Mesothelial cell of epicardium (in vitro differentiated cells): ENCODE measurements at places on chromosomes 2 and 18.
A peak's percentile ranks its signal among the peaks of the same experiment; 100 is the strongest.

DNA sequence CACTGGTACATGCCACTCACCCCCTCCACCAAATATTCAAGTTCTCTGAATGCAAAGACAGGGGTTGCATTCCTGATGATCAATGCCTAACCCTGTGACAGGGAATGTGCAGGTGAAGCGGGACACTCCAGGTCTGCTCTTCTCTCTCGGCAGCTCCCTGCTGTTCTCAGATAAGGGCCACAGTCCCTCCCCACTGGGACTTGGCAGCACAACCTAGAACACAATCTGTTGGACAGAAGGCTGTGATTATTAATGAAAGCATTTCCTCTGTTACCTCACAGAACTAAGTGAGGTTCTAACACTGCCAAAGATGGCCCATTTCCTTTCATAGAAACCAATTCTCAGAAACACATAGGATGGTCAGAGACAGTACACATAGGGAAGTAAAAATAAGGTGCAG, 42.7 kb downstream of the VSNL1 start:
- DNase-seq, result no peak

DNA sequence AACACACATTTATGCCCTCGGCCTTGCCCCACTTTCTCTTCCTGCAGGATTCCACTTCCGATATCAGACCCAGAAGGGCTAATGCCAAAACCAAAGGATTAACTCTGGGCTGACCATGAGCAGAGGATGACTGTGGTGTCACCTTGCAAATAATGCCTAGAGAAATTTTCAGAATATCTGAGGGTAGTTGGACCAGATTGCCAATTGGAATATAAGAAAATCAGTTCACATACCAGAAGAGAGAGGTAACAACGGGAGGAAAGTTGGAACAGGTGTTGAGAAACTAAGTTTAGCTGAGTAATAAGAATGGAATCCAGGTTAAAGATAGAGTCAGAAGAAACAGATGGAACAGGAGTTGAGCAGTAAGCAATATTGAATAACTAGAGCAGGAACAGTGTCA, 232.7 kb upstream of the UBE2E3 start:
- no peak for DNase-seq

DNA sequence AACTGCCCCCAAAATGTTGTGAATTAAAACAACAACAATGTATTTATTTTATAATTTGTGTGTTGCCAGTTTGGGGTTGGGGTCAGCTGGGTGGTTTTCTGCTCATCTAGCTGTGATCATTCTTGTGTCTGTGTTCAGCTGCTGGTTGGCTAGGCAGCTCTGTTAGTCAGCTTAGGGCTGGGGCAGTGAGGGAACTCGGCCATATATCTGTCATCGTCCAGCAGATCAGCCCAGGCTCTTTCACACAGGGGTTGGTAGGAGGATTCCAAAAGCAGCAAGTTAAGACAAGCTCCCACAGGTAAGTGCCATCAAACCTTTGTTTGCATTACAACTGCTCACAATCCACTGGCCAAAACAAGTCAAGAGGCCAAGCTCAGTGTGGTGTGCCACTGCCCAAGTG, 121.5 kb downstream of the LPIN1 start:
- no peak for DNase-seq

GRCh38 chr2:23169896-23170295, 215.1 kb upstream of the KLHL29 start:
- no peak for DNase-seq

DNA sequence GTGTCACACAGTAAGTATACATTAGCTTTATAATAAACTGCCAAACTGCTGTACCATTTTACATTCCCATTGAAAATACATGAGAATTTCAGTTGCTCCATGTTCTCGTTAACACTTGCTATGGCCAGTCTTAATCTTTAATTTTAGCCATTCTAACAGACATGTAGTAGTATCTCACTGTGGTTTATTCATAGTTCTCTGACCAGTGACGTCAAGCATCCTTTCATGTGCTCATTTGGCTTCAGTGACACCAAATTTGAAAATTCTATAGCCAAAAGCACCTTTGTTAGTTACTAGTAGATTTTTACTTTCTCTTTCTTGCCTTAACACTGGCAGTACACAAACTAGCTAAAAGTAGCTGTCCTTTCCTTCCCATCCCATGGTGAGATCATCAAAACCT, 43.0 kb downstream of the CYP1B1 start:
- no peak for DNase-seq

GRCh38 chr2:166485558-166486178, 8.4 kb downstream of the SCN7A start:
- no peak for DNase-seq

DNA sequence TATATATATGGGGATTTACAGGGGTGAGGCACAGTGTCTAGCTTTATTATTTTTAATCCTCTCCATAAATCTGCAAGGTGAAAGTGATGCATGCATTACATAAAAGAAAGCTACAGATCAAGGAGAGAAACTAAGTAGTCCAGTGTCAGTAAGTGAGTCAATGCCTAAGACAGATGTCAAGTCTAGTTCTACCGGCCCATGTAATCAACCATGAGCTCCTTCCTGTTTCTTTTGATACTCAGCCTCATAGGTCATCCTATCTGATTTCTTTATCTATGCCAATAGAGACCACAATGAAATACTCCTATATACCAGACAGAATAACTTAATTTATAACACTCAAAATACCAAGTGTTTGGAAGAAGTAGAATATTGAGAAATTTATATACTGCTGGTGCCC, 20.2 kb upstream of the GYPC start:
- no peak for DNase-seq

DNA sequence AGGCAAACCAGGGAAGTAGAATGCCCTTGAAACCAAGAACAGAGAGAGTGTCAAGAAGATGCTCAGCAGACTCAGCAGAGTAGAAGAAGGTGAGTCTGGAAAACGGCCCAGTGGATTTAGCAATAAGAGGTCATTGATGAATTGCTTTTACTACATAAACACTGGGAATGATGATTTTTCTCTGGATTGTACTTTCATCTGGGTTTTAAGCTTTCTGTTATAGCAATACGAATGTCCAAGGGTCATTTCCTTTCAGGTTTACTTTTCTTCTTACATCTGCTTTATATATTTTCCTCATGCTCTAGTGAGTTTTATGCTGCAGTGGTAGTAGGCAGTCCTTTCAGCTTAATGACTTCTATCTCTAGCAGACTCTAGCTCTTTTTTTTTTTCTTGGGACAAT, 16.9 kb downstream of the EML6 start:
- no peak for DNase-seq

DNA sequence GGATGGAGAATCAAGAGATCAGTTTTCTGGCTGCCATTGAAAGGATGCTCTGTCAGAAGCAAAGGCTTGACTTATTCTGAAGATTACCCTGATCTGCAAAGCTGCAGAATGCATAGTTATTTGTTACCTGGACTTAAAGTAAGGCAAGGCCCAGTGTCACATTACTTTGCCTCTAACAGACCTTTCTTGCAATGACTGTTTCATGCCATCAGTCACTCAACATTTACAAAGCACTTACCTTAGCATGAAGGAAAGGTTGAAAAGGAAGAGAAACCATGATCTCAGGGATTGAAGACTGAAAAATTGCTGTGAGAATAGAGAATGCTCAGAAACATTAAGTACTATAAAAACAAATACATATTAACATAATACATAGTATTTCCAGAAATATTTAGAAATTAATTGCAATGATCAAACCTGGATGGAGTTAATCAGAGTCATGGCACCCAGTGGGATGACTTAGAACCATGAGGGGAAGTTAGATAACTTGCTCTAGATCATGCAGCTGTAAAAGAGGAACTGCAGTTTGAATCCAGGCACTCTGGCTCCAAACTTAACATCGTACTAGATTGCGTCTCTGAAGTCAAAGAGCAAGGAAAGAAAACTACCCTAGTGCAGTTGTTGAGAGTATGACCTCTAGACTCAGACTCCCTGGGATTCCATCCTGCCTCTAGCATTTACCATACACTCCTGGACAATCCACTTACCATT, 26.5 kb upstream of the FAM117B start:
- no peak for DNase-seq

DNA sequence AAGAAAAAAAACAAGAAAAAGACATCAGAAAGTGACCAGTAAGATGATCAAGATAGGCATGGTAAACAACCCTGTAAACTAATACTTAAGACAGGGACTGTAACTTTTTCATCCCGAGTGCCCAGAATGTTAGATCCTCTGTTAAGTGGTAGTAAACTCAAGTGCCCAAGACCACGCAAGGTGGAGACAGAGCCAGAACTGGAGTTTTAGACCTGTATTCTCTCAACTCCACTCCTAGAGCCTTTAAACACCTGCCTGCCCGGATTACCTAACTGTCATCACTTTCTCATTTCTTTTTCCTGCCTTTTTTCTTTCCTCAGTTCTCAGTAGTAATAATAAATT, 75.2 kb upstream of the CDCA7 start:
- no peak for DNase-seq

DNA sequence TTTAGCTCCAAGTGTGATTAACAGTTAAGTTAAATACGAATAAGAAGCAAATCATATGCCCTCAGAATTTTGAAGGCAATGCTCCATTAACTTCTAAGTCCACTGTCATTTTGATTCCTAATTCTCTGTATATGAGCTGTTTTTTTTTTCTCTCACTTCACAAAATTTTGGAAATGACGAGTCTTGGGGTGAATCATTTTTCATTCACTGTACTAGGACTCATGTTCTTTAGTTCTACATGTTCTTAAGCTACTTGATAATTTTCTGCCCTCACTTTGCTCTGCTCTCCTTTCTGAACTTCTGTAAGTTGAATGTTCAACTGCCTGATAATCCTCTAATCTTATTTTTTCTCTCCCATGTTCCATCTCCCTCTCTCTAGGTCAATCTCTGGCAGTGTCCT, 141.0 kb downstream of the THADA start:
- no peak for DNase-seq

- no peak for DNase-seq
Observed at GRCh38 chr2:68342470-68342869, 22.6 kb upstream of the PLEK start.

DNA sequence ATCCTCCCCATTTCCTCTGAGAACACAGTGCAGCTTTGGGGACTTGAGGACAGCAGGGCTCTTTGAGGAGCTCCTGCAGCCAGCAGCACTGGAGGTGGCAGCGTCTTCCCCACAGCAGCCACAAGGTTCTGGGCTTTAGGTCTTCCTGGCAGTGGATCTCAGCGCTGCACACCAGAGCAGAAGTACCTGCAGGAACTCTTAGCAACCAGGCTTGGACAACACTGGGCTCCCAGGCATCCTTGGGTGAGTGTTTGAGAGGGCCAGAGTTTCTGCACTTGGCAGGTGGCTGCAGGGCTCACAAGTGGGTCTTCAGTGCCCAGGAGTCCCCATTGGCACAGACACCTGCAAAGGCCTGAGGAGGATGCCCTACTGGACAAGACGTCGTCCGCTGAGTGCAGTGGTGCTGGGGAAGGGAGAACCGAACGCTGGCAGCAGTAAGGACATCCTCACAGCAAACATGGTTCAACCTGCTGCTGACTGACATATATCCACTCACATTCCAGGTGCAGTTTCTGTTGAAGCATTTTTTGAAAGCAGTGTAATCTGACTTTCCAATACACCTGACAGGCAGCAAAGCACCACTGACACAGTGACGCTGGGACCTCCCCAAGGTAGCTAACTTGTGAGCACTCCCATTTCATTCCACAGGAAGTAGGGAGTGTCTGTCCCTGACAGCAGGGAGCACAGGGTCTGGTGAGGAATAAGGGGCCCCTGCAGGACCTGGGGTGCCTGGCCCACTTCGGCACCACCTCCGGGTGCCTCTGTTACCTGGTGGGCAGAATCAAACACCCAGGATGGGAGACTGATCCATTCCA, 149.9 kb upstream of the COPS8 start:
- no peak for DNase-seq

- DNase-seq, result no peak
Observed at GRCh38 chr2:233604826-233605225, 12.6 kb upstream of the UGT1A8 start.

GRCh38 chr2:207408086-207408794, 121.5 kb upstream of the CREB1 start:
- no peak for DNase-seq

GRCh38 chr2:188851826-188852225, 122.3 kb upstream of the COL3A1 start:
- no peak for DNase-seq

DNA sequence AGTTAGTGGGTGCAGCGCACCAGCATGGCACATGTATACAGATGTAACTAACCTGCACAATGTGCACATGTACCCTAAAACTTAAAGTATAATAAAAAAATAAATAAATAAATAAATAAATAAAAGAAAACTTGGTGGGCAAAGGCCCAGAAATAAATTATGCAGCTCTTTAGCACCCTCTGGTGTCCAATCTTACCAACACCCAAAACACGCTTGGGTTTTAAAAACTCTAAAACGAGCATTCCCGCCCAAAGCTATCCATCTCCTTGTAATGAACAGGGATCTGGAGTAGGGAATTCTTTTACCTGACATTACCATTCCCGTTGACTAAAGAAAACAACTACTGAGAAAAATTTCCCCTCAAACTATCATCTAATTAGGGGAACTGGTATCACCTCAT, 2005.9 kb upstream of the CELF4 start:
- DNase-seq, result no peak

DNA sequence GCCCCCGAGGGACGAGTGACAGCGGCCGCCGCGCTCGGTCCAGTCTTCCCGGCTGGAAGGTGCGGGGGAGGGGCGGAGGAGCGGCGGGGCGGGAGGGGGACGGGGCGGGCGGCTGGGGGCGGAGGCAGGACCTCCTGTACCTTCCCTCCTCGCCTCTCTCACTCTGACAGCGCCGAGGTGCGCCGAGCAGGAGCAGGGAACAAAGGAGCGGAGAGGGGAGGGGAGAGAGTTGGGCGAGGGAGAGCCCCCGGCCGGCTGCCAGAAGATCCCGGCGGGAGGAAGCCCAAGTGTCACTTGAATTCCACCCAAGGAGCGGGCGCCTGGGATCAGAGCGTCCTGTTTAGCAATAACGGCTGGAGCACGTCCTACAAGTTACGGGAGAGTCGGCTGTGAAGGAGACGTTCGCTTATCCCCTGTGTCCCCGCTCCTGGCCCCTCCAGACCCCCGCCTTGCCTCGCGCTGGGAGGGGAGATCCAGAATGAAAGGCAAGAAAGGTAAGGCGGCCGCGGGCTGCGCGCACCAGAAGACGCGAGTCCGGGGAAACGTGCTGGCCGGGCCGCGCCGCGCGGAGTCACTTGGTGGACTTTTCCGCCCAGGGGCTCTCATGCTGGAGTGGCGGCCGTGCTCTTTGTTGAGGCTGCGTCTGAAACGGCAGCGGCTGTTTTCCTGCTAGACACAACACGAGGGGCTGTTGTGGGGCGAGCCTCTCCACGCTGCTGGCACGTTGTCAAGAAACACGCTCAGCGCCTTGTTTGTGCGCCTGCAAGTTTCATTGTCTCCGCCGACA, at the start of gene TGIF1:
TGIF1 (plus strand) TSS at position 161 of the 787 bp plus-strand sequence; CDS start at position 479, 318 bp downstream.
- DNase-seq, result peak; percentile 61

DNA sequence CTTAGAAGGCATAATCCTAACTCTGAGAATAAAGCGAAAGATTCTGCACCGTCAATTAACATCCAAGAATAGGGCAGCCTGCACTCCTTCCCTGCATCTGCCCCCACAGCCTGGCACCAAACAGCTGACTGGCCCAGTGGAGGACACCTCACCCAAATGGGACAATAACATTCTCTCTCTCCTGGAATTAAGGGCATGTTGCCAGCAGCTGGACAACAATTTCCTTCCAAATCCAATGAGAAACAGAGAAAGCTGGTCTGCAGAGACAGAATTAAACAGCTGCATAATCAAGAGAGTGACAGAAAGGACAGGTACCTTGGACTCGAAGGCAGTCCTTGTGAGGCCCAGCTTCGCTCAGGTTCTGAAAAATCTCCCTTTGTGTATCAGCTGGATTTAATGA, 15.0 kb downstream of the COX7A2L start:
- DNase-seq, result no peak

- no peak for DNase-seq
Observed at GRCh38 chr2:169366066-169366465, 3.7 kb upstream of the LRP2 start.
